HAP-1 (cell line): ENCODE measurements at places on chromosomes 13 and 19.

DNA sequence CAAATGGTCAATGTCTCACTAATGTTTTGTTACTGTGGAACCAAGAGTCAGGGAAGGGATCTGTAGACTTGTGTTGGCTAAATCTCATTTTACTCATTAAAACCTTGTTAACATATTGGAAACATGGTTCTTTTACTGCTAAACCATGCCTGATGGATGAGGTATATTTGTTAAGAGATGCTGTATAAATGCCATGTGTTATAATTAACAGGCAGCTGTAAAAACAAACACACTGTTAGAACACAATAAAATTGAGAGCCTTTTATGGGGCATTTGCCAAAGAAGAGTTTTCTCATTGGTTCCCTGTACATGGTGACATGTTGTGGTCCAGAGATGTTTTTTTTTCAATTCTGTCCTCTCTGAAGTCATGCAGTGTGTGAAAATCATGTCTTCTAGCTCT, 121.9 kb downstream of the ESD start:
- DNase-seq = no peak

DNA sequence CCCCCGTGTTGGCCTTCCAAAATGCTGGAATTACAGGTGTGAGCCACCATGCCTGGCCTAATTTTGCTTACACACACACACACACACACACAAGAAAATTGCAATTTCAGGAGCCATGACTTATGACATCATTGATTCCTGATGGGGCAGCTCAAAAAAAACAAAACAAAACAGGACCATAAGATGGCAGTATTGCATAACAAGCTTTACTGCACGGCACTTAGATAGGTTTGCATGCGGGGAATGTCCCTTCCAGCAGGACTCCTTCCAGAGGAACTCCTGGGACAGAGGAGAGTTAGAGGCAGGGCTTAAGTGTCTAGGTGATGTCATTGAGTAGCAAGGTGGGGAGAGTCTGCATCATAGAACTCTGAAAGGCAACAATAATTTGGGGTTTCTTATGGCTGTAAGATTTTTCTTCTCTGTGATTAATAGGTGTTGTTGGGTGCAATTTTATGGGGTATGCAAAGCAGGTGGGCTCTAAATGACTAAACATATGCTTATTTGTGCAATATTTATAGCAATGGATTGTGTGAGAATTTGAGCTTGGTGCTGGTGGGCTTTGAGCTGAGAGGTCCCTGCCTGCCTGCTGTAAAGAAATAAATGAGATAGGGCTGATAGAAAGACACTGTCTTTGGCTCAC, 9.0 kb upstream of the ACSBG2 start:
- DNase-seq = peak; percentile 68

DNA sequence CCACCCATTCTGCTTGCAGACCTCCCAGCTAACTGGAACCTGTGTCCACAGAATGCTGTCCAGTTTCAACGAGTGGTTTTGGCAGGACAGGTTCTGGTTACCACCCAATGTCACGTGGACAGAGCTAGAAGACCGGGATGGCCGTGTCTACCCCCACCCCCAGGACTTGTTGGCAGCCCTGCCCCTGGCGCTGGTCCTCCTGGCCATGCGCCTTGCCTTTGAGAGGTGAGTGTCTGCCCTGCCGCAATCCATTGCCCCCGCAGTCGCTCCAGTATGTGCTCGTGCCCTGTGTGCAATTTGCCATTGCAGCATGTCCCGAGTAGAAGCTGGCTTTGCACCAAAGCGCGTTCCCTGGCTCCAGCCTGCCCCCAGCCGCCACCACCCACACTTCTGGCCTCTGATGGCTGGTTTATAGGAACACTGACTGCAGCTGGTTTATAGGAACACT, 41.9 kb downstream of the CERS4 start:
- DNase-seq = no peak

DNA sequence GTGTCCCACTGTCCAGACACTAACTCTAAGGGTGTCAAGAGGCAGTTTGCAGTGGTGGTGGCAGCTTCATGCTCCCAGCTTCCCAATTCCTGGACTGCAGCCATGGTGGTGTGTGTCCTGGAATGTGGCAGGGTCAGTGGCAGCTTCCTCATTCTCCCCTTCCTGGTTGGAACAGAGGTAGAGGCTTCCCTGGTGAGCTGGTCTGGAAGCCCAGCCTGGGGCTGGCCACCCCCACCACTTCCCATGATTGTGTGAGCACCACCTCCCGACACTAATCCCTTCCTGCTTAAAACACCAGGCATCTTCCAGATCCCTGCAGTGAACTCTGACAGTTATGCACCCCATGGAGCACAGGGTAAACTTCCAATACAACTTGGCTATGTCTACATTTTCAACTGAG, 134.9 kb downstream of the RAP2A start:
- DNase-seq = no peak

GRCh38 chr19:8240274-8241229, 31.4 kb downstream of the CERS4 start:
- DNase-seq = peak; percentile 38

GRCh38 chr13:91529739-91530482, 131.5 kb downstream of the GPC5 start:
- DNase-seq = no peak

DNA sequence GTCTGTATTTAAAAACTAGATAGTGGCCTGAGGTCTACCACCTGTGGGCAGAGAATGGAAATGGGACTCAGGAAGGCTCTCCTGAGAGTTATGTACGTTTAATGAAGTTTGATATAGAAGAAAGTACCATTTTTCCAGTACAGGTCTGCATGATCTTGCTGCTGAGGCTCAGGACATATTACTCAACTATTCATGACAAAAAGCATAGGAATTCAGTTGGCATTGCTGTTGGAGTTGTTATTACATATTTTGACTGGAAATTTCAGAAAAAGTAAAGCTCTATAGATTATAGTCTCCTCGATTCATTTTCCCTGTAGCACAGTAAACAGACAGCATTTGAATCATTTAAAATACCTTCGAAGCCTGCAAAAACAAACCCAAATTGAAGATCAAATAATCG, 469.8 kb downstream of the DCT start:
- DNase-seq = no peak

GRCh38 chr13:49336655-49337054, 88.9 kb downstream of the CDADC1 start:
- DNase-seq = no peak

DNA sequence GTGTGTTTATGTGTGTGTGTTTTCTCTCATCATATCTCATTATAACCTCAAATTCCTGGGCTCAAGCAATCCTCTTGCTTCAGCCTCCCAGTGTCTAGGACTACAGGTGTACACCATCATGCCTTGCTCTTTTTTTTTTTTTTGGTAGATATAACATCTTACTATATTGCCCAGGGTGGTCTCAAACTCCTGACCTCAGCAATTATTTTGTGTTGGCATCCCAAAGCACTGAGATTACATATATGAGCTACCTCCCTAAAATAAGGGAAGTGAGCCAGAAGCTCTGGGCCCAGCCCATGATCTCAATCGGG, 448 bp upstream of the ZNF543 start:
- DNase-seq = no peak

GRCh38 chr19:50415661-50416033, 3.1 kb upstream of the SPIB start:
- no peak for DNase-seq

GRCh38 chr13:40876020-40876738, 86.8 kb downstream of the SLC25A15 start:
- no peak for DNase-seq

DNA sequence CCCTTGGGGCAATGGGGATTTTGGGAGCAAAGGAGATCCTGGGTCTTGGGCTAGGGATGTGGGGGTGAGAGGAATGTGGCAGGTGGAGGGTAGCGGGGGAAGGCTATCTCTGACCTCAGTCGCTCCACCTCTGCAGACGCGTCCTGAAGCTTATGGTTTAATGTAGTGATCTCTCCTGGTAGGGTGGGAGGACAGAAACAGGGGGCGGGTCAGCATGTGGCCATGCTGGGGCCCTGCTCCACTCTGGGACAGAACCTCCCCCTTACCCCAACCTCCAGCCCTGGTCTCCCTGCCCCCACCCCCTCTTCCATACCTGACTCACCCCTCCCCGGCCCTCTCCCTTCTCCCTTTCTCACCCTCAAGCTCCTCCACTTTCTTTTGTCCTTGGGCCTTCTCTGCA, 1.4 kb downstream of the BST2 start:
- DNase-seq = peak; percentile 34

DNA sequence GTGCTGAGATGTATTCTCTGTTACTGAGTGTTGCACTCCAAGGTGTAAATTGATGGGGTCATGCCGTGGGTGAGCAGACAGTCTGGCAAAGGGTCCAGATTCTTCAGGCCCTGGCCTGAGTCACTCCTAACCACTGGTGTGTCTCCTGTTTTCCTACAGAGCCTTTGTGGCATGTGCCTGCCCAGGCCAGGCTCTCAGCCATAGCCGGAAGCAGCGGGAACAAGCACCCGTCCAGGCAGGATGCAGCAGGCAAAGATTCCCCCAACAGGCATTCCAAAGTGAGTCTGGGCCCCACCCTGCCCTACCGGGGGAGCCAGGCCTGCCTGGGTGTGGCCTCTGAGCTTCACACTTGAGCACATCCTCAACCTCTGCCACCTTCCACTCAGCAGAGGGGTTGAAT, 61.9 kb downstream of the DPF1 start:
- no peak for DNase-seq

DNA sequence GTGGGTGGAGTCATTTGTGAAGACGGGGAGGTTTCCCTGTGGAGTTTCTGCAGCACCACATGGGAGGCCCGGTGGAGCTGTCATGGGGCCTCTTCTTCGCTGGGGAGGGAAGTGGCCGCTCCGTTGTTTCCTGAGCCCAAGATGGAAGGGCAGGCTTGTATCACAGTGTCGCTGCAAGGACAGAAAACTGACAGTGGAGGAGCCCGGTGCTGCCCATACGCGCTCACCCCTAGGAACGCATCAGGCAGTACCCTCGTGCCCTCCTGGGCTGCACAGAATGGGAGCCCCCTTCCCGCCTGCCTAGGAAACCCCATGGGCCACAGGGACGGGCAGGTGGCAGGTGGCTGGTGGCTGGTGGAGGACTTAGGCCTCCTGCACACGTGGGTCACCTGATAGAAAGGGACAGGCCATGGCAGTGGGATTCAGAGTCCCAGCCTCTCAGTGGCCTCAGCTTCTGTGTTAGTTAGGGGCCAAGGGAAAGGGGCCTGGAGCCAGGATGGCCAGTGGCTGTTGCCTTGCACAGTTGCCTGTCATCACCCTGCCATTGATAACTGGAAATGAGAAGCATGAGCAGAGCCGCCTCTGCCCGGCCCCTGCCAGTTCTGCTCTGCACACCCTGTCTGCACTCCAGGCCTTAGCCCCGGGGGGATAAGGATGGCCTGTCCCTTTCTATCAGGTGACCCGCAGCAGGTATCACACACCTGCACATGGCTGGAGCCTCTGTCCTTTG, 7.6 kb downstream of the COL4A2 start:
- no peak for DNase-seq

GRCh38 chr19:43777163-43777695, 3.5 kb downstream of the KCNN4 start:
- DNase-seq = no peak

GRCh38 chr19:35013041-35013819, 13.1 kb downstream of the GRAMD1A start:
- peak; percentile 80 for DNase-seq

DNA sequence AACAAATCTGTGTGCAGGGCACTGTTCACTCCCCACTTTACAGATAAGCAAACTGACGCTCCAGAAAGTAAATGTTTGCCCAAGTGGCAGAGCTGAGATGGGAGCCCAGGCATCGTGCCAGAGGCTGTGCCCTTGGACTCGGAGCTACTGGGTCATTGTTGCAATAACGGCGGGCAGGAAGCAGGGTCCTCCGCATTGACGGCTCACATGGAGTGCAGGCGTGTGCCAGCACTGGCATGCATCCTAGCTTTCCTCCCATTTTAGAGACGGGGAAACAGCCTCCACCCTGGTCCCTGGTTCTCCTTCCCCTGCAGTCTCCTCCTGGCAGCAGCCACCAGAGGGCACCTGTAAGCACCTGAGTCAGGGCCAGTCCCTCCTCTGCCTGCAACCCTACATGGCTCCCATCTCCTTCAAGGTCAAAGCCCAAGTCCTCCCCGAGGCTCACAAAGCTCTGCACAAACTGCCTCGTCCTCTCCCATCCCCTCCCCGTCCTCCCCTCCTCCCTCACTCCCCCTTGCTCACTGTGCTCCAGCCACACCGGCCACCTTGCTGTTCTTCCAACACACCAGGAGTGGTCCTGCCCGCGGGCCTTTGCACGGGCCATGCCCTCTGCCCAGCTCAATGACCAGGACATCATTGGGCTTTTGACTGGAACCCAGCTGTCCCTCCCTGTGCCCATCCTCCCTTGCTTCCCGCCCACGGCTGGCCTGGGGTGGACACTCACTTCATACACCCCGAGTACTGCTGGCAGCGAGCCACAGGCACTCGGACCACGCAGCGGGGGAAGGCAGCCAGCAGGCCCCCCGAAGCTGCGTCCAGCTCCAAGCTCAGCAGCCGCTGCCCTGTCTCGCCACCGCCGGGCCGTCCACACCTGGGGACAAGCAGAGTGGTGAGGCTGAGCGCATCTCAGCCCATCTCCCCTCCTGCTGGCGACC, 7.7 kb upstream of the LRG1 start:
- DNase-seq = no peak

- no peak for DNase-seq
Measured at GRCh38 chr19:46732966-46733689, 12.7 kb upstream of the FKRP start.

GRCh38 chr13:32309312-32310133, 5.6 kb downstream of the ZAR1L start:
- DNase-seq = no peak

GRCh38 chr19:34603003-34603402, 74.0 kb downstream of the SCGB2B2 start:
- DNase-seq = no peak

GRCh38 chr13:59915252-59915651, 248.5 kb downstream of the DIAPH3 start:
- no peak for DNase-seq

DNA sequence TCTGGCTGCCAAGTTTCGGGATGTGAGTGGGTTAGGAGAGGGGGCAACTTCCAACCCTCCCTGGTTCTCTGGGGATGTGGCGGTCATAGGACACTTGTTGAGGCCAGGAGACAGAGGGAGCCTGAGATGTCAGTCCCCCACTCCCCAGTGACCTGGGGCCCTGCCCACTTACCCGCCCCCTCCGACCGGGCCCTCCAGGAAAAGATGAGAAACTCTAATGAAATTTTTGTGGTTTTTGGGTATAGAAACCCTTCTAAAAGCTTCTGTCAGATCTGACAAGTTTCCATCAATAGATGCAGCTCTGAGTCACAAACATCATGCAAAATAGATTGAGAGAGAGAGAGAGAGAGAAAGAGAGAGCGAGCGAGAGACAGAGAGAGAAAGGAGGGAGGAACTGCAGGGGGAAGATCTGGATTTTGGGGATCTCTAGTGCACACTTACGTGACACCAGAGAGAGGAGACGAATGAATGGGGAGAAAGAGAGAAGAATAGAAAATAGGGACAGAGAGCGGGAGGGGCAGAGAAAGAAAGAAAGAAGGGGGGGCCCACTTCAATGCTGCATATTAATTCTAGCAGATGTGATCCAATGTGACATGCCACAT, 94.0 kb downstream of the PTPRS start:
- DNase-seq = no peak

- peak; percentile 57 for DNase-seq
Measured at GRCh38 chr19:47274891-47275761, 441 bp downstream of the INAFM1 start.

- DNase-seq = no peak
Measured at GRCh38 chr13:75365724-75366173, 116.2 kb downstream of the TBC1D4 start.
